ENCODE measurements at places on chromosomes 2 and 18.

DNA sequence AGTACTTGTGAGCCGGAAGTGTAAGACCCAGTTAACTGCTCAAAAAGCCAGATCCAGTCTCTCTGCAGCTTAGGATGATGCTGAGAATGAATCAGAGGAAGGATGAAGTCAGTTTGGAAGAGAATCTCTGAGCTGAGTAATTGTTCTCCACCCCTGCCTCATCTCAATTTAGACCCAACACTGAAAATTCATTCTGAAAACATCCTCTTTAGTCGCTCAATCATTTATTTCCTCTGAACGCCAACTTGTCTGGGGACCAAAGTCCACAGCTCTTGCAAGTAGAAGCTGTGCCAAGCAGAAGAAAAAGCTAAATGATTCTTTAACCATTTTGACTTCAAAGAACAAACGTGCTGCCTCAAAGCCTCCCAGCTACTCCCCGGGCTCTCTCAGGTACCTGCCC lies 177.1 kb upstream of the KLHL29 start:
- DNase-seq, result no peak

DNA sequence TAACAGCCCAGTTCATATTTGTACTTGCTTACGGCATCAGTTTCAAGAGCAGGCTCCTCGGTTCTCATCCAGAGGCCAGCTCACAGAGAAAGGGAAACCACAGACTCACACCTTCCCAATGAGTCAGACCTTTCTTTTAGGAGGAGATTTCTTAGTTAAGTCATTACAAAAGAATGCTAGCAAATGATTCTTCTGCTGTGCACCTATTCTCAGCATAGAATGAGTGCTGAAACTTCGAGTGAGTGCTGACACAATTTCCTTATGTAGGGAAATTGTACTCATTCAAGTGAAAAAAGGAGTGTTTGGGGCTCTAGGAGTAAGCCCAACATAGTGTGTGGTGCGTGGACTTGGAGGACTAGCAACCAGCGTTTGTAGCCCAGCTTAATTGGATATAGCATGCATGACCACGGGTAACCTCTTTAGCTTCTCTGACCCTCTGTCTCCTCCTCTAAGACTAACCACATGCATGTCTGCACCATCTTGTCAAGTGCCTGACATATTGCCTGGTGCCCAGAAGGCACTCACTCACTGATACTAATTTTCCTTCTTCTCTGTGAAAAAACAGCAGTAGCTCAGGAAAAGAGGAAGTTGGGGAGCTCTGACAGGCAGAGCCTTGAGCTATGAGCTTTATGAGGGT lies 87.0 kb downstream of the ALPK2 start:
- no peak for DNase-seq

DNA sequence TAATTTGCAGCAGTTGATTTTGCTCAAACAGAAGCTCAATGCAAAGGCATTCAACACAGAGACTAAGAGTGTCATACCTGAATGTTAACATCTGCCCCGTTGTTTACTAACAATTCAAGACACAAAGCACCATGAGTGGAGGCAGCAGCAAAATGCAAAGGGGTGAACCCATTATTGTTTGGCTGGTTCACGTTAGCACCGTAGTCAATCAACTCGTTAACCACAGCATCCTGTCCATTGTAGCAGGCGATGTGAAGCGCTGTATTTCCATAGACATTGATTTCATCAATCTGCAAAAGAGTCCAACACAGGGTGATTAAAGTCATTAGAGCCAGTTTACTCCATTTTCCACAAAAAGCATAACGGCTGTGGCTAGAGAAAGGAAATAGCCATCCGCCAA lies 189.3 kb downstream of the ANKRD44 start:
- DNase-seq, result no peak

DNA sequence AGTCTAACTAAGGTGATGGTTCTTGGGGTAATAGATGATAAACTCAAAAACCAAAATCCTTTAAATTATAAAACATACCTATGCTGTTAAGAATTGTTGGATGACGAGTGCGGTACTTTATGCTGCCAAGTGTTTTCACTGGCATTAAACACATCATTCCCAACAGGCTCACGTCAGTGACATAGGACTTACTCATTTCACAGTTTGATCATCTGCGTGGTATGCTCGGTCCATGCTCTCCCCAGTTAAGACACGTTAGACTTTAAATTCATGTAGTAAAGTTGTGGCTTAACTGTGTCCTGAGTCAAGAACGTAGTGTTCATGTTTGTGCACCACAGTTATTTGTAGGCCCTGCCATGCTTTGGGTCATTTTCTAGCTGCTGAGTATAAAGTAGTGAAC lies 125.6 kb upstream of the MYT1L start:
- DNase-seq, result no peak

DNA sequence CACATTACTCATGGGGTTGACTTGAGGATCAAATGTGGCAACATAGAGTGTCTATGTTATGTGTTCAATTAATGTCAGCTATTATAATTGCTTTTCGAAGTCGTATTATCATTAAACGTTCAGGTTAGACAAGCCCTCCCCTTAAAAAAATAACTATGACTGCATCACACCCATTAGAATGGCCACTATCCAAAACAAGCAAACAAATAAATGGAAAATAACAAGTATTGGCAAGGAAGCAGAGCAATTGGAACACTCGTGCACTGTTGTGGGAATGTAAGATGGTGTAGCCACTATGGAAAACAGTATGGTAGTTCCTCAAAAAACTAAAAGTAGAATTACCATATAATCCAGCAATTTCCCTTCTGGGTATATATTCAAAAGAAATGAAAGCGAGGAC lies 10.0 kb upstream of the CTIF start:
- no peak for DNase-seq

DNA sequence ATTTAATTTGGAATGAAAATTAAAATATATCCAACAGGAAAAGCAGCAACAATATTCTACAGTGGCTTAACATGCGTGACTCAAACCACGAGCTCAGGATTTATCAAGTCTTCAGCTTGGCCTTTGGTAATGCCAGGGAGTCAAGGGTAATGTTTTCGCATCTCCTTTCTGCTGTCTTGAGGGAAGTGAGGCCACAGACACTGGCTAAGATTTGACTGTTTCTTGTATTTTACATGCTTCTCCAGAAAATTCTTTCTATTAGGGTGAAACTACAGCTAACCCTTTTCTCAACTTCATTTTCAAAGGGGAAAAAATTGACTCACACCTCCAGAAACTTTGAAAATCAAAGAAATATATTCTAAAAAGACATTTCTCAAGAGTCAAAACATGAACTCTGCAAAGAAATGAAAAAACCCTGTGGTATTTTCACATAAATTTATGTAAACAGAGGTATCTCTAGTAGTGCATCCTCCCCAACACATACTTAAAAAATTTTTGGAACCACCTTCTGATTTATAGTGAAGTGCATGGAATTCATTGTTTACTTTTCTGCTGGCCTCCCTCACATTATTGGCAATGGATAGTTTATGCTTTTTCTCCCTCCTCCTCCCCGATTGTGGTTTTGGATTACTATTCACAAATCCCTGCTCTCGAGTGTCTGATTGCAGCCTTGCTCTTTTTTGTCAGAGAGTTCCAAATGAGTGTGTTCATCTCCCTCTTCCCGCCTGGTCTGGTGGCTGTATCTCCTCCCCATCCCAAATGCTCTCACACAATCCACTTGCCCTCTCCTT lies 48.7 kb downstream of the DPP4 start:
- no peak for DNase-seq

DNA sequence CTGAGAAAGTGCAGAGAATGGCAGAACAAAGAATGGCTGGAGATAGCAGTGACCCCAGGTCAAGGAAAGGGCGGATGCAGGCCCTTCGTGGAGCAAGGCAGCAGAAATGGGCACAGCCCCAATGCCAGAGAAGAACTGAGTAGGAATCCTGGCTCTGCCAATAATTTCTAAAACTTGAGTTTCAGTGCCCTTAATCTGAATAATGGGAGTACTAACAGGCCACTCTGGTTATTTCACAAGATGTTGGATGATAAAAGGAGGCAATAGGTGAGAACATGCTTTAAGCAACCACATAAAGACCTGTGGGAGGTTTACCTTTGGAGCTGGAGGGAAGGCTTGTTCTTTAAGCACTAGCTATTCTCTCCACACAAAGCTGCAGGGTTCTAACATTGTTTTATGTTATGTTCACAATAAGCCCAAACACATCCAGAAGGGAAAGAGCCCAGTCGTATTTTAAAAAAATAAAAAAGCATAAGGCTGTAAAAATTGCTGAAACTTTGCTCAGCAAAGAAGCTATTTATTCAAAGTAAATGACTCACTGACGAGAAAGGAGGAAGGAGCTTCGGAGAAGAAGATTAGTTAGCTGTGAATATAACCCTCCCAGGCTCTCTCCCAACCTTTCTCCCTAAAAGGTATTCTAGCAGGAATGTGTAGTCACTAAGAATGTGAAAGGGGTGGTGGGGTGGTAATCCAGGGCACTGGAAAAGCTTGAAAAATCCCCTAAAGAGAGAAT lies 470.2 kb downstream of the TXNL1 start:
- DNase-seq, result no peak

DNA sequence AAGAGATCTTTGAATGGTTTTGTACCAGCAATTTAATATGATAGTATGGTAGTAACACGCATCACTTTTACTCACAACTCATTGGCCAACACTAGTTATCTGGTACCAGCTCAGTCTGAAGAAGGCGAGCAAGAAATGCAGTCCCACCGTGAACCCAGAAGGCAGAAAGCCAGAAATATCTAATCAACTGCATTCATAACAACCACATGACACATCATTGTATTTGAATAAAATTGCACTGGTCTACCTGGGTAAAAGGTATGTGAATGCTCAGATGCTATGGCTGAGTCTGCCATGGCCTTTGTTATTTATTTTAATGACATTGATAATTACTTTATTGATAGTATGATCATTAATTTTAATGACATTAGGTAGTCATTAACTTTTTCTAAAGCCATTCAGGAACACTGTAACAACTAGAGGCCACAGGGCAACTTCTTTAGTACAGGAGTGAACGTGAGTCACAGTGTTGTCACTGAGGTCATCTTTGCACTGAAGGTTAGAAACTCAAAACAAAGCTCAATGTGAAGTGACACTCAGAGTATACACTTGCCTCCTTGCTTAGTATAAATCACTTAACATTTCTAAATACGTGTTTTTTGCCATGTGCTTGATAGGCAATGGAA lies 475.6 kb upstream of the TNP1 start:
- DNase-seq, result no peak

DNA sequence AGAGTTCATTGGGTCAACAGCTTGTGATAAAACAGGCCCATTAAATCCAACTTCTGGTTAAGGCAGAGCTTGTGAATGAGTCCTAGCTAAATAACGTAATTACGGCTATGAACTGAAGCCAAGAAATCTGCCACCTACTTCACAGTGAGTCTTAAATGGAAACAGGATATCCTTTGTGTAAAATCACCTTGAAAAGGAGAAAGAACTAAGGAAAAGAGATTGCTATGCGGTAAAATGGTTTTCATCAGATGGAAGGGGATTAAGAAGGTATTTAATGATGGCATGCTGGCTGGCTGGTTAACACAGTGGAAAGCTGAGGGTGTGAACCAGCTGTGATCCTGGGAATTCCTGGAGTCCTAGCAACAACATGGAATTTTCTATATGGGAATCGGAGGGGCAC lies 156.6 kb downstream of the DOK6 start:
- no peak for DNase-seq
